Fibroblast of skin of left biceps (primary cell): ENCODE measurements at places on chromosomes 5 and 9.

DNA sequence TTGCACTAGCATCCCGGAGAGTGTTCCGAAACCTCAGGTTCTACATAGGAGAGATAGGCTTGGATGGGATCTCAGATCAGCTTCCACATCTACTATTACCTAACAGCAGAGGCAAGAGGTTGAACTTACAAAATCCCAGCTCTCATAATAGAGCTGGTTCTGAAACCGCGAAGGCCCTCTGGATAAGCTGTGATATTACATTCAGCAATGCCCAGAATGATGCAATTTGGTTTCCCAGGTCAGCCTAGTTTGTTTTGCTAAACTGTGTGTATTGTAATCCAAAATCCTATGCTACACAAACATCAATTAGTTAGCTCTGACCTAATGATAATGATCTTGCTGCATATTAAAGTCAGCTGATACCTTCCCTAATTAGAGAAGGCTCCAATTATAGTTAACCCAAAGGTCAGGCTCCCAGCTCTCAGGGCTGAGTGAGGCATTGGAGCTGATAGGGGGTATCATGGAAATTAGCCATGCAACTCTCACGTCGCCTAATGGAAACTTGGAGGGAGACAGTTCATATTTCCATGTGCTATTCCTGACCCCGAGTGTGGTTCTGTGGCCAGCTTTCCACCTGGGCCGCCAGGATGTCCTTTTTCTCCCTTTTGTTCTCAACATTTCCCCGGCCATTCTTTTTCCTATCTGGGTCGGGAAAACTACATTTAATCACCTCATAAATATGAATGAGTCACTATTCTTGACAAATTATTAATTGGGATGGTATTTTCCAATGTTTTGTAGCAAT is 278.4 kb upstream of the IRX1 start:
- DNase-seq: no peak

DNA sequence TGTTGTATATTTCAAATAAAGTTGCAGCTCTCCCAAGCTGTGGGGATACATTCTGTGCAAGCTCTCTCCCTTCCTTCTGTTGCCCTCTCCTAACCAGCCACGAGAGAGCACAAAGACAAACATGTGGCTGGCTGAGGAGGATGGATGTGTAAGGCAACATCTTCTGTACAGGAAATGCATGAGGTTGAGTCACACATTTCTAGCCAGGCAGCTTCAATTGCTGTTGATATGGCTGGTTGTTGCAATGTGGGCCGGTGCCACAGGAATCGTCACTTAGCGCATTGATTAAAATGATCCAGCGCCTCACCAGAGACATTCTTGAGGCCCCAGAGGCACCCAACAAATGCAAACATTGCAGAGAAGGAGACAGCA is 207.1 kb downstream of the ICE1 start:
- DNase-seq: no peak

- no peak for DNase-seq
These were observed 112.5 kb downstream of the HMHB1 start for GRCh38 chr5:143924311-143924978.

- no peak for DNase-seq
These were observed 258.9 kb upstream of the IRX2 start for GRCh38 chr5:3010301-3010952.

DNA sequence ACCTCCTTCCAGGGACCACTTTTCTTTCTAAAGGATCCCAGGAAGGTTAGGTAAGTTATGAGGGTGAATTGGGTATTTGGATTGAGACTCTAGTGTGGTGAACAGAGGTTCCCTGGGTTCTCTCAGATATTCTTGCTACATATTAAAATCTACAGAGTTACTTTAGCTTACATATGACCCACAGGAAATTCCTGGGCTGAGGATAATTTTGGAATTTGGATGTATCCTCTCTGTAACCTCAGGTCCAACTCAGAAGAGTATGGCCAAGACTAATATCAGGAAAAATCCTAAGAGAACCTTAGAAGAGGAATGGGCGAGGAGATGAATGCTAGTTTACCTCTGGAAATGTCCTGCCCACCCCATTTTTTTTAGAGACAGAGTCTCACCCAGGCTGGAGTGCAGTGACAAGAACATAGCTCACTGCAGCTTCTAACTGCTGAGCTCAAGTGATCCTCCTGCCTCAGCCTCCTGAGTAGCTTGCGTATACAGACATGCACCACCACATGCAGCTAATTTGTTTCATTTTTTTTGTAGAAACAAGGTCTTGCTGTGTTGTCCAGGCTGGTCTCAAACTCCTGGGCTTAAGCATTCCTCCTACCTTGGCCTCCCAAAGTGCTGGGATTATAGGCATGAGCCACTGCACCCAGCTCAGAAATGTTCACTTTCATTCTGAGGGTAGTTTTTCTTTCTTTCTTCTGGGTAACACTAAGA is 196.4 kb downstream of the ARHGEF28 start:
- DNase-seq: no peak

GRCh38 chr9:117305454-117305853 is 109.4 kb downstream of the ASTN2 start:
- no peak for DNase-seq

DNA sequence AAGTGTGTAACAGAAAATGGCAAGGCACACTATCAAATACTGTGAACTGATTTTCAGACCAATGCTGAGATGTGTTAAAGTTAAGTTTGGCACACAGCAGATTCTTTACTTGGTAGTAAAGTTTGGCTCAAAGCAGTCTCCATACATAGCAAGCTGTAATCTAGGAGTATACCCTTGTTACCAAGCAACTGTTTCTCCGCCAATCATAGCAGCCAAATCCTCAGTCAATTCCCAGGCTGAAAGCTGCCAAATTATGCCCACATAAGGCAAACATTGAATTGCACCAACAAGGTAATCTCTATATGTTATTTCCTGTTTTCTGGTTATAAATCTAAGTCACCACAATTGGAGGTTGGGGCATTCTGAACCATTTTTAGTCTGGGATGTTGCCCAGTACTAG is 345.7 kb downstream of the DEPDC1B start:
- no peak for DNase-seq

DNA sequence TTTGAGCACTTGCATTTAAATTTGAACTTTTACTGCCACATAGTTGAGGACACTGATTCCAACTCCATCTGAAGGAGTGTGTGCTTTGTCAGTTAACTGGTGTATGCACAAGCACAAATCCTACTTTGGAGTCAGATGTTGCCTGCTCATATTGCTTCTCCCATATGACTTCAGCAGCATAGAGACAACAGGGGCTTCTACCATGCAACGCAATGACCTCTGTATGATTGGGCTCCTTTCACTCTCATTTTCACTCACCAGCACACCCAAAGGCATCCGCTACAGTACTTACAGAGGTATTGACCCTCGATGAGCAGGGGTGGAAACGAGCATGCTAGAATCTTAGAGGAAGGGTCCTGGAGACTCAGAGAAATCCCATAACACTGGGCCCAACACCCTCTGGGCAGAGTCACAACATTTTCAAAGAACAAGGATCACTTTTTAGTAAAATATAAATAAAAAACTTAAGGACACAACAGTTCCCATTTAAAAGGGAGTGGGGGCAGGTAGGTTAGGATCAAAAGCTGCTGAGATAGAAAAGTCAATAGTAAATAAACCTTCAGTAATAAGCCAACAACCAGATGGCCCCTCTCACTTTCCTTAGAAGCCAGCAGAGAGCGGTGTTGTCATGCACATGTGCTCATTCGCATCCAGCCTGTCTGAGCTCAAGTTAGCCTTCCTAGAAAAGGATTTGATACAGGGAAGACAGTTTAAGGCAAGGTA is 203.8 kb downstream of the SNCAIP start:
- DNase-seq: peak; percentile 44
